Adrenal gland (tissue), 19 donors: ENCODE measurements at places on chromosomes 3 and 15. TPM values are rescaled to one million over a fixed set of nuclear protein-coding genes. Genes with fewer than 3 reads are reported as not detected.

FBXO40 gene
- total RNA-seq = 0.09 TPM

ILDR1 gene
- total RNA-seq = 5.6 TPM

CFAP44 gene
- 15.3 TPM for total RNA-seq

LRRIQ4 gene
- not detected for total RNA-seq

CLDN11 gene
- total RNA-seq = 12.3 TPM

BMF gene
- 7.1 TPM for total RNA-seq

BOC gene
- total RNA-seq = 8.1 TPM

GATA2 gene
- total RNA-seq = 5.4 TPM

CPN2 gene
- 7.4 TPM for total RNA-seq

SLC24A5 gene
- total RNA-seq = not detected

TXNRD3 gene
- total RNA-seq = 12.6 TPM

TM4SF1 gene
- 79.0 TPM for total RNA-seq

FHIT gene
- 36.3 TPM for total RNA-seq

SAMD7 gene
- not detected for total RNA-seq

CD96 gene
- 1.7 TPM for total RNA-seq

IL1RAP gene
- total RNA-seq = 8.1 TPM

DZIP1L gene
- total RNA-seq = 4.6 TPM

PLSCR5 gene
- total RNA-seq = not detected

SMAD6 gene
- 4.0 TPM for total RNA-seq

ACP3 gene
- total RNA-seq = 15.0 TPM

CPLX3 gene
- not detected for total RNA-seq

ZNF662 gene
- 7.1 TPM for total RNA-seq

TIMP4 gene
- total RNA-seq = 4.0 TPM

UBAP1L gene
- 2.9 TPM for total RNA-seq

LTK gene
- 0.64 TPM for total RNA-seq

KIF9 gene
- total RNA-seq = 9.1 TPM

PRTG gene
- 3.3 TPM for total RNA-seq

CCR8 gene
- not detected for total RNA-seq

SCAANT1 gene
- total RNA-seq = not detected

LSAMP gene
- 34.0 TPM for total RNA-seq

TGM5 gene
- total RNA-seq = not detected

SPATA12 gene
- 0.83 TPM for total RNA-seq

KLF15 gene
- total RNA-seq = 20.2 TPM
